ENCODE measurements at places on chromosomes 5 and 9.

- peak; percentile 79 for DNase-seq
Measured at GRCh38 chr5:142296914-142297417, 27.9 kb downstream of the SPRY4 start.

DNA sequence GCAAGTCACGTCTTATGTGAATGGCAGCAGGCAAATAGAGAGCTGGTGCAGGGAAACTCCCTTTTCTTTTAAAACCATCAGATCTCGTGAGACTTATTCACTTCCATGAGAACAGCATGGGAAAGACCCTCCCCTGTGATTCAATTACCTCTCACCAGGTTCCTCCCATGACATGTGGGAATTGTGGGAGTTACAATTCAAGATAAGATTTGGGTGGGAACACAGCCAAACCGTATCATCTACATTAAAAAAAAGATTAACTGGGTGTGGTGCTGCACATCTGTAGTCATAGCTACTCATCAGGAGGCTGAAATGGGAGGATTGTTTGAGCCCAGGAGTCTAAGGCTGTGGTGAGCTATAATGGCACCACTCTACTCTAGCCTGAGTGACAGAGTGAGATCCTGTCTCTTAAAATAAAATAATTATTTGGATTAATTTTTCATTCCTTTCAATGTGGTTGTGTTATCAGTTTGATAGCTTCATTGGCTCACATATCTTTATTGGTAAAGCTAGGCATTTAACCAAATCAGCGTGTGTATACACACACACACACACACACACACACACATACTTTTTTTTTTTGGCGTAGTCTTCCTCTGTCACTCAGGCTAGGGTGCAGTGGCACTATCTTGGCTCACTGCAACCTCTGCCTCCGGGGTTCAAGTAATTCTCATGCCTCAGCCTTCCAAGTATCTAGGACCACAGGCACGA lies 21.8 kb downstream of the DENND4C start:
- DNase-seq = no peak

DNA sequence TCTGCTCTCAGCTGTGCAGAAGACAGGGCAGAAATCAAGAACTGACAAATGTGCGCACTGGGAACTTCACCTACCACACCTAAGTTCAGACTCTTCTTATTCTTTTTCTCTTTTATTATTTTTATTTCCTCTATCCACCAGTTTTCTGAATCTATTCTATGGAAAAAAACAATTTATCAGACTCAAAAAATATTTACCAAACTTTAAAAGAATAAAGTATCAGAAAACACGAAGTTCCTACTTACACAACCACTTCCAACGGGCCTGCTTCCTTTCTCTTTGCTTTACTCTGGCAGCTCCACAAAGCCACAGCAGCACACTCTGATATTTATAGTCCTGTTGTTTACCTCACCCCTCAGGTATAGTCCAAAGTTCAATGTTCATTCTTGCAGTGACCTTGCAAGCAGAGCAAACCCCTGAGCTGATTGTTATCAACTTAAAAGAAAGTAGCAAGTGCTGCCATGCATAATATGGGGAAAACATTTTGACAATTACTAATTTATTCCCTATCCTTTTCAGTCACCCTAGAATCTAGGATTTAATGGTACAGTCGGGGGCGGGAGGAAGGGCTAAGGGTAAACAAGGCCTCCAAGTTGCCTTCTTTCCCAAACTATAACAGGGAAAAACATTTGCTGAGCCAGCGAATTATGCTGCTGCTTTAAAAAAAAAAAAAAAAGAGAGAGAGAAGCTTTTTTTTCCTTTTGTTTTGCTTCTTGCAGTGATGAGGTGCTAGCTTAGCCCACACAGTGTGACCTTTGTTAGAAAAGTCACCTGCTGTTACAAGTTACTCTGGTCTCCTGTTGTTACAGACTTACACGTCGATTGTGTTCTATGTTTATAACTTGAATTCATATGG lies at the start of gene SELENOP:
Gene SELENOP (minus strand): TSS at position 302 of the 856 bp plus-strand sequence. CDS start 3,539 bp downstream, outside the sequence.
- peak; percentile 56 for DNase-seq

- no peak for DNase-seq
Measured at GRCh38 chr9:24832307-24832706, 286.6 kb upstream of the IZUMO3 start.

DNA sequence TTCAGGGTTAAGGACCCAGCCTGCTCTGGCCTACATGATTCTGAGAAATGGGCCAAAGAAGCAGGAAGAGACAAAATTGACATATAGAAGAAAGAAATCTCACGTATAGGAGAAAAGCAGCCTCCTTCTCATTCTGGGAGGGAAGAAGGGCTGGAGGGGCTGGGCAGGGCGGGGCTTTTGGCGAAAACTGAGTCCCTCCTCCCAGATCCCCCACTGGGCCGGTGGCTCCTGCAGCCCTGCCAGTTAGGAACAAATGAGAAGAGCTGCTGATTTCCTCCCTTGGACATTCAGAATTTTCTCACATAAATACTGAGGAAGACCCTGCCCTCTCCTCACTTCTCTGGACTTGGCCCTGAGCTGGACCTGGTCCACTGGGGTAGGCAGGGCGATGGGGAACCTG lies at the start of gene WNT8A:
Gene WNT8A (plus strand): TSS at position 332 of the 400 bp plus-strand sequence. CDS start 95 bp downstream, outside the sequence.
- no peak for DNase-seq

DNA sequence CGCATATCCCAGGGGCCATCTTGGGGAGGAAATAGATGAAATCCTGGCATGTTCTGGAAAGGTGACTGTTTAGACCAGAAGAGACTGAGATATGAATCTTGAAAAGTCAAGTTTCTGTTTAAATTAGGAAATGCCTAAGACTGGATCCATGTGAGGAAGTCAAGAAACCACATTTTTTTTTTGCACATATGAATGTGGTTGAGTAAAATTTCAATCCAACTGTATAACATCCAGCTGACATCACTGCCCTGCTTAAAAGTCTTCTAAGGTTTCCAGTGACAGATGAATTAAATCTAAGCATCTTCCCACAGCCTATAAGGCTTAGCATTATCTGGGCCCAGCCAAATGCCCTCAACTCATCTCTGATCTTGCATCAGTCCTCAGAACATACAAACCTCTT lies 47.7 kb upstream of the TCERG1 start:
- DNase-seq = no peak

DNA sequence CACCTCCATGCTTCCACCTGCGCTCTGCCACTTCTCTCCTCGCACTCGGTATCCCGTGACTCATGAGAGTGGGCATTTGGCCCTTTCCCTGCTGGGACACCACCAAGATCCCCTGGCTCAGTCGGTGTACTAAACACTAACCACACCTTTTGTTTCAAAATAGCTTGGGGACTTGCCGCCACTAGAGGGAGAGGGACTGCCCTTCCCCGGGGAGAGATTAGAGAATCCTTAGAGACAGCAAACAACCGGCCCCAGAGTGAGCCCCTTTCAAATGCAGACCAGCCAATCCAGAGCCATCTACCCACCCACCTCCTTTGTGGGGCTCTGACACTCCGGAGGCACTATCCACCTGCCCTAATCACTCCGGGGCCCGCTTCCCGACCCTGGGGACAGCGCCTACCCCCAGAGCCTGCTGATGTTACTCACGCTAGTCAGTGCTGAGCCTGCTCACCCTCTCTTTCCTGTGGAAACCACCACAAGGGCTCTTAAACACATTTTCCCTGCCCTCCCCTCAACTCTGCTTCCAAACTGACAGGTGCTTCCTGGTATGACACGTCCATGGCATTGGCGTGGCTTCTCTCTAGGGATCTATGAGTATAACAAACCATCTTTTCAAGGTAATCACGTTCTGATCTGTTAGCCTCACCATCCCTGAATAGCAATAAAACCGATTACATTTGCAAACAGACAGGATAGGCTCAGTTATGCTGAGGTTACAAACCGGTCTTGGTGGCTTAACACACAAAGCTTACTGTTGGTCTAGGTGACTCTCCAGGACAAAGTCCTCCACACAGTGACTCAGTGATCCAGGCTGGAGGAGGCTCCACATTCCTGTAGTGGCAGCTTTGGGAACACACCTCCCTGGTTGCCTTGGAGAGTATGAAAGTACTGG lies 180.1 kb upstream of the MVB12B start:
- DNase-seq = no peak

- no peak for DNase-seq
Measured at GRCh38 chr9:121946465-121946864, 146.6 kb downstream of the TTLL11 start.

- no peak for DNase-seq
Measured at GRCh38 chr9:91915524-91916263, 34.3 kb downstream of the ROR2 start.

DNA sequence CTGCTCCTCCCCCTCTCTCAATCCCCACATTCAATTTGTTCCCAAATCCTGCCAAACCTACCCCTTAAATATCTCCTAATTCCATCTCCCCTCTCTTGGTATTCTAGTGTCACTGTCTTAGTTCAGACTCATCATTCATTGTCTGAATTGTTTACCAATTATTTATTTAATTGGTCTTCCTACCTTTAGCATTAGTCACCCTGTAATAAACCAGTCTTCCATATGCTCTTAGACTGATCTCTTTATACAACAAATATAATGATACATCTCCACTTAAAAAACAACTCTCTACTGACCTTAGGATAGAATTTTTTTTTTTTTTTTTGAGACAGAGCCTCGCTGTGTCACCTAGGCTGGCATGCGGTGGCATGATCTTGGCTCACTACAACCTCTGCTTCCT lies 51.4 kb downstream of the RFK start:
- no peak for DNase-seq

GRCh38 chr5:77867194-77867691 lies 91.1 kb upstream of the TBCA start:
- DNase-seq = peak; percentile 48

- no peak for DNase-seq
Measured at GRCh38 chr5:33877449-33877848, 14.3 kb downstream of the ADAMTS12 start.

DNA sequence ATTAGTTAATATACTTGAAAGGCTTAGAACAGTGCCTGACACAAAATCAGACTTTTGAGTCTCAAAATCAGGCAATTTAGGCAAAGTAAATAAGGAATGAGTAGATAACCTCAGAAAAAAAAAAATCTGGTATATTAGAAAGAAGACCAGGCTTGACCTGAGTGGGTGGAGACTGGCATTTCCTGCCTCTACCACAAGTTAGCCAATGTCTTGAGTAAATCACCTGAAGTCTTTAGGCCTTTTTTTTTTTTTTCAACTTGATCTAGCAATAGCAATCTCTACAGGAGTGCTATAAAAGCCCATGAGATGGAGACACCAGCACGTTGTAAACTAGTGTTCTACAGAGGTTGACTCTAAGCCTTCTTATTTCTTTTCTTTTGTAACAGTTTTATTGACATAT lies 104.2 kb upstream of the RASEF start:
- no peak for DNase-seq

- no peak for DNase-seq
Measured at GRCh38 chr5:135700731-135701130, 121.9 kb upstream of the CXCL14 start.

DNA sequence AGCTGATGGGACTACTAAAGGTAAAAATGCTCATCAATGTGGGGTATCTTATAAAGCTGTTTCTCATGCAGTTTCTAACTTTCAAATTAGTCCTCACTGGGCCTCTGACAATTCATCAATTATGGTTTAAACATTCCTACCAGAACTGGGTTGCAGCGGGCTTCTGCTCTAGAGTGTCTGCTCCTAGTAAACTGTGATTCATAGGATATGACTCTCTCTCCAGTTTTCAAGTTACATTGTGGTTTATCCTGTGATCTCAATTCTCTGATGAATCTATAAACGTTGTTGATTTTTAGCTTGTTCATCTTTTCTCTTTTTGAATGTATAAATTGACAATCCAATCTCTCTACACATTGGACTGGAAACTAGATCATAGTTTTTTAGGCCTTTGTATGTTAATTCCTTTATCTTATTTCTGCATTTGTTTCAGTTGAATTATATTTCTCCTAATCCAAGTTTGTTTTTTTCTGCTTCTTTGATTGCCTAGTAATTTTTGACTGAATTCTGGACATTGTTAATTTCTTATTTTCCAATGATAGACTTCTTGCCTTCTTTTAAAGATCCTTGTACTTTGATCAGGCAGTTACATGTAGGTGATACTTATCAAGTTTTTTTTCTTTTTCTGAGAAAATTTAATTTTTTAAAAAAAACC lies 822.6 kb downstream of the TLE1 start:
- peak; percentile 29 for DNase-seq

GRCh38 chr5:58885260-58885659 lies 302.4 kb downstream of the RAB3C start:
- DNase-seq = no peak

DNA sequence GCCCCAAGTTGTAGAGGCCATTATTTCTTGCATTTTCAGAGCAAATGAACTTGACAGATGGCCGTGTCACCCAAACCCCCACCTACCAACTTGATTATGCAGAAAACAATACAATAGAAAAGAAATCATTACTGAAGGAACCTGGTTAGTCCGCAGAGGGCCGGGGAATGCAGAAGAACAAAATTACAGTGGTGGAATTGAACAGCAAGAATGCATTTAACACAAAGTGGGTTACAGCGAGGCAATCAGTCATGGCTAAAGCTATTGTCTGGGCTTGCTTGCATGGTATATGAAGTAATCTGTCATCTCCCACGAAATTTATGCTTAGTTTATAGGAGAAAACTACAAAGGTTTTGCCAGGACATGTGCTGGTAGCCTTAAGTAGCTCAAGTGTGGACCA lies 238.3 kb upstream of the IRX1 start:
- no peak for DNase-seq

GRCh38 chr5:10290438-10290837 lies 17.3 kb downstream of the CMBL start:
- DNase-seq = no peak

DNA sequence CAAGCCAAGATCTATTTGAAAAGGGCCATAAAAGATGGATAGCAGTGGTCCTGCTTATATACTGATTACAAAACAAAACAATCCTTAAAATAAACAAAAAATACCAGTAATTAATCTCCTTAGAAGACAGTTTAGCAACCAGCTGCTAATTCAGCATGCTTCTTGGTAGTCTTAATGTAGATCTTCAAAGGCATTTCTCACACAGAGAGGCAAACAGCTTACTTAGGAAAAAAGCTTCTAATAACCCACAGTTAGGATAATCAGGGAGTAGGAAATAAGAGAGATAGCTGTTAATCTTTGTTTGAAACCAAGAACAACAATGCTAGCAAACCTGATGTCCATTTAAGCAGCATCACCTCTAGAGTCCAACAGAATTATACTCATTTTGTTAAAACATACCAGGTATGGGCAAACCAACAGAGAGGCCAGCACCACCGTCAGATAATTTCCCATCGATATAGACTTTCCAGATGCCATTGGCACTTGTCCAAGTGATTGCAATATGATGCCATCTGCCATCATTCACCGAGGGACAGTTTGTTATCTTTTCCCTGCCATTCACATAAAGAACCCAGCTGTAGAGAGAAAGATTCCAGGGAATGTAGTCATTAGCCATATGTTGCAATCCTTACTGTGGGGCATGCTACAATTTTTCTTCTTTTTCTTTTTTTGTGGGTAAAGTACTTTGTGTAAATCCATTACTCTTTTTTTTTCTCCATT lies 105.6 kb upstream of the TXNDC8 start:
- peak; percentile 63 for DNase-seq

DNA sequence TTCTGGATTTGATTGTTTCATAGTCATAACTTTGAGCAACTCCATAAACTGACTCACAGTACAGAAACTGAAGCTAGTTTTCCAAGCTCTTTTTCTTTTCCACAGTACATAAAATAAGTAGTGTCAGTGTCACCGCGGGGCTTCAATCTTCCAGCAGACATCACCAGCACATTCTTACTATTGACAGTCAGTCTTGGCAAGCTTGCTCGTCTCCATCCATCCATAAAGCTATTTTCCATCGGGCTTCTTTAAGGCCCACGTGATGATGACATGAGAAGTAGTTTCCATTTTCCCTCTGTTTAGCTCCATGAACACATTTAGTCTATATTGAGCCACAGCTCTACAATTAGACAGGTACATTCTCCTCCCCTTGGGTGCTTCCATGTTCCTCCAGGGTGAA lies 443.4 kb downstream of the KDM4C start:
- no peak for DNase-seq

All from astrocyte of the spinal cord (primary cell).